ENCODE measurements at places on chromosomes 5 and 9. TPM values are rescaled to one million over a fixed set of nuclear protein-coding genes. Genes with fewer than 3 reads are reported as not detected.

- no peak overlapping the region for H3K4me3 ChIP-seq
- no peaks in the 10 kb centered on the region for H3K36me3 ChIP-seq
- DNase-seq: no peak
- no peaks in the 10 kb centered on the region for H3K27me3 ChIP-seq
- H3K4me1 ChIP-seq: no peaks in the 10 kb centered on the region
These were observed 310.7 kb downstream of the PJA2 start for GRCh38 chr5:109099081-109099480.

DNA sequence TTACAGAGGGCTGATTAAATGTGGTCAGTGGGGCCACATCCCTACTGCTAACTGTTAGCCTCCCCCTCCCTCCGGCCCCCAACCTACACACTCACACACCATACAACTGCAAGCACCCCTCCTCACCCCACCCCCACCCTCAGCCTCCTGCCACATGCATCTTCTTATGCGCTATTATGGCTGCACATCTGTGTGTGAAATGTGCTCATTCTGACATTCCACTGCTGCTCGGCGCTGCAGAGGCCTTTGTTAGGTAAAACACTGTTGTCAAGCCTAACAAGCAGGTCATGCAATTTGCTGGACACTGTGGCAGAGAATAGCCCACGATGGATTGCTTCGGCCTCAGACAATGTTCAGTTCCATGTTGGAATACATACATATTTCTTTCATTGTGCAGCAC, 173.6 kb downstream of the NR2F1-AS1 start:
- no peak for DNase-seq
- H3K27ac ChIP-seq: peak overlapping the region; percentile 59
- H3K27me3 ChIP-seq: no peaks in the 10 kb centered on the region
- H3K36me3 ChIP-seq: no peaks in the 10 kb centered on the region

DNA sequence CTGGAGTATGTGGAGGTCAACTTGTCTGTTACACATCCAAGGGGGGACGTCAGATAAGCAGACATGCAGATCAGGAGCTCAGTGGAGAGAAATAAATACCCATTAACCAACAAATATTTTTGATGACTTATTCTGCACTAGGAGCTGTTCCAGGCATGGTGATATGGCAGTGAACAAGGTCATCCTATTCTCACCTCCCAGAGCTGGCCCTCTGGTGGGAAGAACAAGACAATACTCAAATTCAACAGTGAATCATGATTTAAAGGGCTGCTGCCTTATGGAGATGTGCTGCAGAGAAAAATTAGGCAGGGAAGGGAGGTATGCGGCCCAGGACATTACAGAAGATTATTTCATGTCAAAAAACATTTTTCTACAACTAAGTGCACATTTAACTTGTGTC, 36.5 kb downstream of the SYK start:
- H3K36me3 ChIP-seq: no peaks in the 10 kb centered on the region
- no peak overlapping the region for H3K27ac ChIP-seq
- peak; percentile 27 for DNase-seq
- H3K4me3 ChIP-seq: no peak overlapping the region
- H3K27me3 ChIP-seq: no peaks in the 10 kb centered on the region

The LHX2 gene
- 0.29 TPM for total RNA-seq
